ENCODE measurements at places on chromosomes 12 and 14.

DNA sequence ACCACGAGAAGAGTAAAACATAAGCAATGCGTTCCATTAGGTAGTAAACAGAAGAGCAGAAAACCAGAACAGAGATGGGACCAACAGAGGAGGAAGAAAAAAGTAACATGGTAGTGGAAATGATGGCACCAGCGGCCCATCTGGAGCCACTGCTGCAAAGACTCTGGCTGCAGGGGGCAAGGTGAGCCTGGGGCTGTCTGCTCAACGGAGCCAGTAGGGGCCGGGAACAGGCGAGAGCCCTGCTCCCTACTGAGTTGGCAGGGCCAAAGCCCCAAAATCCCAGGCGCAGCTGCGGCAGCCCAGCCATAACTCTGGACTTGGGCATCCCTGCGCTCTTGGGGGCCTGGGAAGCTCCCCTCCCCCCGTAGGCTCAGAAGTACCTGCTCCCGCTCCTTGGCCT is 28.5 kb upstream of the PYGL start:
- DNase-seq: no peak

- no peak for DNase-seq
Measured at GRCh38 chr12:127632461-127632860, 634.5 kb upstream of the TMEM132C start.

- peak; percentile 34 for DNase-seq
Measured at GRCh38 chr12:6069437-6070093, 54.9 kb downstream of the VWF start.

DNA sequence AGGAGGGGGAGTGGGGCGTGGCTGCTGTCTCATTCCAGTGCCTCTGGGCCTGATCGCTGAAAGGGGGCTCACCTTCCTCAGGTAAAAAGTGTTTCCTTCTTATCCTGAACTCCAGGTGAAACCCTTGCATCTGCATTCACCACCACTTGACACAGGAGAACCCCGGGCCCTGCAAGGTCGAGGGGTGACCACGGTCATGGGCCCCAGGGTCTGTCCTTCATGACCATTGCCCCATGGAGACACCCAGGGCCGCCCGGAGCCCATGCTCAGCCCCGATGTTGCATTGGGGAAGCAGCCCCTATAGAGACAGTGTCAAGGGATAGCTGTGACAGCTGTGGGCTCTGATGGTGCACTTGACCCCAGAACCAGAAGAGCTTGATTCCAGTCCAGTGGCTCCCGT is 34.4 kb upstream of the DYNC1H1 start:
- DNase-seq: no peak

DNA sequence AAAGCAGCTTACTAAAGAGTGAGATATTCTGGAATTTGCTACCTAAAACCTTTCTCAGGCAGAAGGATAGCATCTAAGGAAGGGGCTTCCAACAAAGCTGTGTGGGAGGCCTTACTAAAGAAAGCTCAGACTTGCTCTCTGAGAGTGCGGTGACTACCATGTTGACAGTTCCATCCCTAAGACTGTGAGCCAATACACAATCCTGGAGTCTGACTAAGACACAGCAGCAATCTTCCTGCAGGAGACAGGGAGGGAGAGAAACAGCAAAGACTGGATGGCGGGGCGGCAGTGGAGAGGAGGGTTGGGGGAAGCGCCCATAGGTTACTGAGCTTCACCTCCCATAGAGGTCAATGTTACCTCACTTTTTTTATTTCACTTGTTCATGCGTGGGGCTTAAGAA is 70.9 kb downstream of the KITLG start:
- no peak for DNase-seq

DNA sequence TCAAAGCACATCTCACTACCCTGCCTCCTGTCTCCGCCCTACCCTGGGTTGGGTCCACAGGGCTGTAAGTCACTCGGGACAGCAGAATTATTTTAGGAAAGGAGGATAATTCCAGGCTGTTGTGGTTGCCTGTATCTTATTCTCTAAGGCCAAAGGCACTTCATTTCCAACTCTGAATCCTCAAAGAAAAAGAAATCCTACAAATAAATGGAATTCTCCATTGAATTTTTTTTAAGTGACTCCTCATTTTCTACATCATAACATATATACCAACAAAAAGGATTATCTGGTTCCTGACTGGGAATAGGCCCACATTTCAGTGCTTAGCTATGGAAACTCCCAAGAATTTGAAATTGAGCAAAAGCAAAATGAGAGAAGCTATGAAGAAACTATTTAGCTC is 186.4 kb downstream of the ITPR2 start:
- DNase-seq: no peak

DNA sequence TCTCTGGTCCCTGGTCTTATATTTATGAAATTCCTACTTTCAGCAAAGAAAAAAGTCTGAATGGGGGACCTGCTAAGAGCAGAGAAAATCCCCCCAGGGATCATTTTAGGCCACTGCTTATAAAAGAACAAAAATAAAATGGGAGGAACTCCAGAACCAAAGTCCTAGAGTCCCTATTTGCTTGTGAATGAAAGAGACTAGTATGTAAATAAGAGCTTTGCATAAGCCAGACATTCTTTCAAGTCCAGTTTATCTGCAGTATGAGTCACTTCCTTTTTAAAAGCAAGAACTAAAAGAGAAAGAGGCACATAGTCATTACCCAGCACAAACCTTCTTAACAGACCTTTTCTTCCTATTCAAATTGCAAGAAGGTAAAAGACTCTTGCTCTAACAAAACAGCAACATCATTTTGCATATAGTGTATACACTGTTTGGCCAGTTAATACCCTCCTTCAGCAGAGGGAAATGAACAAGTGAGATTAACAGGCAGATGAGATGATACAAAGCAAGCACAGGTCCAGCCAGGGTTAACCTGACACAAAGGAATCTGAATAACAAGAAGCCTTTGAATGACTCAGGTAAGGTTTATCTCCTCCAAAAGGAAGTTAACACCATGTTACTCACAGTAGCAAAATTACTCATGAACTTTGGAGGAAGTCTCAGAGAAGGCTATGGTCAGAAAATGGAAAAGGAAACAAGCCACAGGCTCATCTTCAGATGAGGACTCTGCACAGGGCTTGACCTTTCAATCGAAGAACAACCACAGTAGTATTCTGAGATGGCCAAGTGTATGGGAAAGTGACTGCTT is 87.3 kb downstream of the PHLDA1 start:
- DNase-seq: no peak

GRCh38 chr12:94421868-94422740 is 37.6 kb downstream of the CEP83 start:
- no peak for DNase-seq

- DNase-seq: no peak
Measured at GRCh38 chr12:103012884-103013283, 55.4 kb downstream of the ASCL1 start.

GRCh38 chr14:99728231-99728920 is 44.3 kb downstream of the CYP46A1 start:
- no peak for DNase-seq

- DNase-seq: peak; percentile 31
Measured at GRCh38 chr14:98953551-98954348, 318.2 kb downstream of the BCL11B start.

DNA sequence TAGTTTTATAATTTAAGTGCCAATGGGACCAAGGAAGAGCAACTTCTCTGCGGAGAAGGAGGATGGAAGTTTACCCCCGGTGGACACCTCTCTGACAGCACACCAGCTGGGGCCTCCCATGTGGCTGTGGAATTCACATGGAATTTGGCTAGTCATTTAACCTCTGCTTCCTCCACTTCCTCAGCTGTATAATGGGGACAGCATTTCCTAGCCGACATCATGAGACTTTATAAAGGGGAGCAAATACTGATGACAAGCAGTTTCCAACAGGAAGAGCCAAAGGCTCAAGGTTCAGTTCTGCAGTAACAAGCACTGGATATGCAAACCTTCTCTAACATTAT is 7.5 kb downstream of the DUSP6 start:
- no peak for DNase-seq

- DNase-seq: no peak
Measured at GRCh38 chr14:105043641-105044040, 21.6 kb downstream of the GPR132 start.

- no peak for DNase-seq
Measured at GRCh38 chr12:53193040-53193439, 12.3 kb upstream of the CSAD start.

DNA sequence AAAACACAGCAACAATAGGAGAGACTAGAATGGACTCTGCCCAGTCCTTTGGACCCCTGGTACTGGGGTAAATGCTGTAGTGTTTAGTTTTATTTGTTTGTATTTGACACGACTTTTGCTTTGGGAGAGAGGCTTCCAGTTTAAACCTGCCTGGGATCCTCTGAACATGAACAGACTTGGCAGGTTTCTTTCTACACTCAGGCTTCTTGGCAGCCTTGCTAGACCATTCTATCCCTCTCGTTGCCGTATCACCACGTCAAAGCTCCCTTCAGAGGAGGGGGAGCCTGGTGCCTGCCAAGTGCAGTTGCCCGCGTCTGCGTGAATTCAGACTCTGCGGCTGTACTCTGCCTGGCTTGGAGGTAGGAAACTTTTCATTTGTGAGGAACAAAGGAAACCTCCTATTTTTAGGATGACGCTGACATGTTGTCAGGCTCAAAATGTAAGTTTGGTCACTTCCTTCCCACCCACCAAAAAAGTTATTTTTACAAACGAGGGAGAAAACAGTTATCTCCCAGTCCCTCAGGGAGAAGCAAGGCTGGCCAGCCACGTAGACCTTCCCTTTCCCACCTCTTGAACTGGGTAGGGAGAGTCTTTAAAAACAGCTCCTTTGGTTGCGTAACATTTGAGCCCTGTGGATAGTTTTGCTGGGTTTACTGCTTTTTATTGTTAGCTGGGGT is 25.9 kb downstream of the CD9 start:
- no peak for DNase-seq

DNA sequence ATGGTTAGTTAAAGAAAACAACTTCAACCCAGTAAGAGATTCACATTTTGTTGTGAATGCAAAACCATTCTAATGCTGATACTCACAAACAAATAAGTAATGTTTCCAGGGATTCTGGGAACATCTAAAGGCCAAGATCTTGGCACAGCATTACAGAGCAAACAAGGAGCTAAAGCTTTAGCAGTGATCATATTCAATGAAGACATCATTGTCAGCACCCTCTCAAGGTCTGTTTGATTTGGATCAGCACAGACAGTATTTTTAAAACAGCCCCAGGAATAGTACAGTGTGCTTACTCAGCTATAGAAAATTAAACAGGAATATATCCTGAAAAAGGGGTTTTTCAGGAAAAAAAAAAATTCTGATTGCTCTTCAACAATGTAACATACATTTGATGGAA is 71.4 kb downstream of the TMEM260 start:
- no peak for DNase-seq

GRCh38 chr12:42846782-42847181 is 257.2 kb upstream of the PRICKLE1 start:
- DNase-seq: no peak

DNA sequence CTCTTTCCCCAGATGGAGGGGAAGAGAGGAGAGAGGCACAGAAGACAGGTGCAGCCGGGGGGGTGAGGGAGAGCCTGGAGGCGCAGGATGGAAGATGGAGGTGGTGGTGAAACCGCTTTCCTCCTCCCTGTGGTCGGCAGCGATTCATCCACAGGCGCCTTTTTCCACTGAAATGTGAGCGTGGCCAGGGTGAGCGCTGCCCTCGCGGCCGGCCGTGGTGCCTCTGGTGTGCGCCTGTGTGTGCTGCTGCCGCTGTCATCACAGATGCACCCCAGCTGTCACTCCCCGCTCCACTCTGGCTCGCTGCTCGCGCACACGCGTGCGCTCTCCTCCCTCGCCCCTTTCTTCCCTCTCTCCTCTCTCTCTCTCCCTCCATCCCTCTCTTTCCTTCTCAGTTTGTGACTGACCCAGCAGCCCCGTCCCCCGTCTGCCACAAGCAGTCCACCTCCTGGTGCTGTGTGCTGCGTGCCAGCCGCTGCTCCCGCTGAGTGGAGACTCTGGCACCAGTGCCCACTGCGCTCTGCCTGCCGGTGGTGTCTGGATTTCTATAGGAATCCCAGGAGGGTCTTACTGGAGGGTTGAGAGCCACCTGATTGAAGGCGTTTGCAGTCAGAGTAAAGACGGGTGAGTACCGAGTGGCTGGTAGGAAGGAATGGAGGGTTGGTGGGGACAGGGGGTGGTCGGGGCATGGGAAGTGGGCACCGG is at the start of gene LRTM2:
Gene LRTM2 (plus strand): TSS at position 375 of the 705 bp plus-strand sequence. CDS start 7,584 bp downstream, outside the sequence.
- no peak for DNase-seq

DNA sequence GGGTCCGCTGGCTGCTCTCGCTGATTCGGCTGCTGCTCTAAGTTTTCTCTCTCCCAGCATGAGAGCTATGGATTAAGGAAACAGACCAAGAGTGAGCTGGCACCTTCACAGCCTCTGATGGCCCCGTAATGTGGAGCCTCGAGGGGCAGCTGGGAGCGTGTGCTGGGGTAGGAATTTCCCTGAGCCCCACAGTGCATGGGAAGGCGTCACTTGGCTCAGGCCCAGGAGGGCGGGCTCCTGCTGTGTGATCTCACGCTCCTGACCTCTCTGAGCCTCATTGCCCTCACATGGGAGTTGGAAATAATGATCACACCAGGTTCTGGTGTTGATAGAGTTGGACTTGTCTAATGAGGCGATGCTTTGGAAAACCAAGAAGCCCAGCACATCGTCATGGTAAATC is 238.6 kb upstream of the CRY1 start:
- no peak for DNase-seq

- no peak for DNase-seq
Measured at GRCh38 chr12:81440001-81440400, 319.1 kb downstream of the PPFIA2 start.

GRCh38 chr12:62435303-62436163 is 31.1 kb upstream of the MON2 start:
- no peak for DNase-seq

- DNase-seq: no peak
Measured at GRCh38 chr14:75979071-75979571, 2.7 kb downstream of the TGFB3 start.

DNA sequence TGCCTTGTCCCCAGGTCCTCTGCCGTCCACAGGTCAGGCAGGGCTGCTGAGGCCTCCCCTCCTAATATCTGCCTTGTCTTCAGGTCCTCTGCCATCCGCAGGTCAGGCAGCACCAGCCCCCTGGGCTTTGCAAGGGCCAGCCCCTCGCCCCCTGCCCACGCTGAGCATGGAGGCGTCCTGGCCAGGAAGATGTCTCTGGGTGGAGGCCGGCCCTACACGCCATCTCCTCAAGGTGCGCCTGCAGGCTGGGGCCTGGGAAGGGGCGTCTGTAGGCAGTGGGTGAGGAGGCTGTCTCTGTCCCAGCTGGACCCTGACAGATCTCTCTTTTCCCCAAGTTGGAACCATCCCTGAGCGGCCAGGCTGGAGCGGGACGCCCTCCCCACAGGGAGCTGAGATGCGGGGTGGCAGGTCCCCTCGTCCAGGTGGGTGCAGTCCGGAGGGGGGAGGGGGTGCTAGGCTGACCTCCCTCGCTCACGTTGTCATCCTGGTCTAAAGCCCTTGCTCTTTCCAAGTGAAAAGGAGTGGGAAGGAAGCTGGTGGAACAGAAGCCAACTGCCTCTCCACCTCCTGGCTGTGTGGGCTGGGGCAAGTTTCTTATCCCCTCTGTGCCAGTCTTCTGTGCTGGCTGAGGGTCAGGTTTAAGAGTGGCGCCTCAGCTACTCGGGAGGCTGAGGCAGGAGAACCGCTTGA is 13.9 kb upstream of the PUS1 start:
- DNase-seq: no peak
